ENCODE measurements at places on chromosomes 11 and 22.

- DNase-seq: no peak
Observed at GRCh38 chr11:35354644-35355043, 64.7 kb downstream of the SLC1A2 start.

GRCh38 chr11:124152770-124153407 lies 30.3 kb upstream of the OR10D3 start:
- no peak for DNase-seq

DNA sequence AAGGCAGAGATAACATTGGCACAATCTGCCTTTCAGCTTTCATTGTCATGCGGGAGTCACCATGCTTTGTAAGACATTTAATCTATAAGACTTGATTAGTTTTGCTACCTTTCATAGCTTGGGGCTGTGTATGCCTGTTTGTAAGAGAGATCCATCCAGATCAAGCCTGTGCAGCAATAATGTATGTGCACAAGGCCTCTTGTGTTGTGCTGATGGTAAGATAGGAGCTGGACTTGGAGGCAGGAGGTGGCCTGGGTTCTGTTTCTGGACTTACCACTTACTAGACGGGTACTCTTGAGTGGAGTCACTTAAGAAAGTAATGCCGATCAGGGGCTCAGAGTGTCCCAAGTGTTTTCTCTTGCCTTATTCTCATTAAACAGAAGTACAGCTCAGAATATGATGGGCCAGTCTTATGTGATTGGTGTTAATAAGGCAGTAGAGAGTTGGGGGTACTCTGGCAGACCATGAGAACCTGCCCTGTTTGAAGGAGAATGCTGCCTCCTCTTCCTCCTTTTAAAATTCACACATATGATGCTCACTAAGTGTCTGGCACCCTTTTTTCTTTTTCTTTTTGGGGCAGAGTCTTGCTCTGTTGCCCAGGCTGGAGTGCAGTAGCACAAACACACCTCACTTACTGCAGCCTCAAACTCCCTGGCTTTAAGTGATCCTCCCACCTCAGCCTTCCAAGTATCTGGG lies 30.9 kb downstream of the PTPRJ start:
- no peak for DNase-seq

DNA sequence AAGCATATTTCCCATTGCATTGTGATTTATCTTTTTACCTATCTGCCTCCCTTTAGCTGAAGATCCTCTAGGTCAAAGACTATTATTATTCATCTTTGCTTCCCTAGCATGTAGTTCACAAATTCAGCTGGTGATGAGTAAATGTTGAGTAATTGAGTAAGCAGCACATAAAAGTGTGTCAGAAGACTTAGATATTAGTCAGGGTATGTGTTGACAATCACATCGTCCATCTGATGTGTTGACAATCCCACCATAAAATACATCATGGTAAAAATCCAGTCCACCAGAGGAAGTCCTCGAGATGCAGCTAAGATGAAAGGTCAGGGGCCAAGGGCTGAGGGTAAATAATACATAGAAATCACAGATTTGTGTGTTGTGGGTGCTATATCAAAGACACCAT lies 22.9 kb upstream of the ABTB2 start:
- no peak for DNase-seq

GRCh38 chr11:76839311-76839710 lies 21.4 kb upstream of the ACER3 start:
- DNase-seq: no peak

DNA sequence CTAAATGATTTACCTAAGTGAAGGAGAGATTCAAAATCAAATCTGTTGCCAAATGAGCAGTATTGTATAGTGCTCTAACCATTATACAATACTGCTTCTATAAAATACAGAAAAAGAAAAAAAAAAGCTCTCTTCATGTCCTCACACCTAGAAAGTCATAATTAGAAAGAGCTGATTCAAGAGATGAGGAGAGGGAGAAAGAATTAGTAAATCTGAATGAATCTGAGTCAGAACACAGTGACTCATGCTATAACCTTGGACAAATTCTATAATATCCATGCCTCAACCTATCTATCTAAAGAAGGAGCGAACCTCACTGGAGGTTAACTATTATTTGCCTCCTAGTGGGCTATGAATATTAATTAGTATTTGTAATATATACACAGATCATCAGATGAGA lies 29.4 kb downstream of the AMBRA1 start:
- no peak for DNase-seq

DNA sequence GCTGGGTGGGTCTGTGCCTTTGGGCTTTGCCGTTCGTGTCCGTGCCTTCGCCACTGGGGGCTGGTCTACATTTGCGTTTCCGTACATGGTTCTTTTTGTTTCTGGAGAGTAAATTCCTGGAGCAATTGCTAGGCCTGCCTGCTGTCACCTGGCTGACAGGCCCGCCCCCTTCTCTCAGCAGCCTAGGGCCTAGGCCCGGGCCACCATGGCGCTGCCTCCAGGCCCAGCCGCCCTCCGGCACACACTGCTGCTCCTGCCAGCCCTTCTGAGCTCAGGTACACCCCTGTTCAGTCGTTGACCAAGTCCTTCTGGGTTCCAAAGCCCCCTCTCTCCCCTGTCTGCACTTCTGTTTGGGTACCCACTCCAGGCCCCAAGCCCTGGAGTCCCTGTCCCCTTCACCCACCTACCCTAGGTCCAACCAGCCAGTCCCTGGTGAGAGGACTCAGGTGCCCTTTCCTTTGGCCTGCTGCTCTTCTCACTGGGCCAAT lies 649 bp downstream of the TMEM25 start:
- DNase-seq: no peak

GRCh38 chr11:116473790-116474346 lies 298.9 kb downstream of the BUD13 start:
- no peak for DNase-seq

GRCh38 chr11:70526116-70527045 lies 128.1 kb downstream of the CTTN start:
- DNase-seq: no peak

- DNase-seq: no peak
Observed at GRCh38 chr11:109981031-109981636, 112.1 kb upstream of the ZC3H12C start.

- no peak for DNase-seq
Observed at GRCh38 chr11:124150684-124151083, 32.5 kb upstream of the OR10D3 start.

DNA sequence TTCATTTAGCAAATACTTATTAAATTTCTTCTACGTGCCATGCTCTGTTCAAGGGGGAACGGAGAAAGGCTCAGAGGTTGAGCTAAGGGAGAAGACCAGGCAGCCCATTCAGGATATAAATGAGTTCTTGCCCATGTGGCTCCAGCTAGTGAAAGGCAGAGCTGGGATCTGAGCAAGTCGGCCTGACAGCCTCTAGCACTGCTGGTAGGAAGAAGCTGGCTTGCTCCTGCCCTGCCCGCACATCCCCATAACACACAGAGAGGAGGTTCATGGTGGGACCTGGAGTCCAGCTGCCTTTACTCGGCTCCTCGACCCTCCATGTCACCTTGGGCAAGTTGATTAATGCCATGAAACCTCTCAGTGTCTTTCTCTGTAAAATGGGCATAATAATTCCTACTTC lies 2.0 kb downstream of the SLC15A3 start:
- no peak for DNase-seq

All from T-helper 22 cell (primary cell).